ENCODE measurements at places on chromosomes 12 and 14. TPM values are rescaled to one million over a fixed set of nuclear protein-coding genes. Genes with fewer than 3 reads are reported as not detected.

DNA sequence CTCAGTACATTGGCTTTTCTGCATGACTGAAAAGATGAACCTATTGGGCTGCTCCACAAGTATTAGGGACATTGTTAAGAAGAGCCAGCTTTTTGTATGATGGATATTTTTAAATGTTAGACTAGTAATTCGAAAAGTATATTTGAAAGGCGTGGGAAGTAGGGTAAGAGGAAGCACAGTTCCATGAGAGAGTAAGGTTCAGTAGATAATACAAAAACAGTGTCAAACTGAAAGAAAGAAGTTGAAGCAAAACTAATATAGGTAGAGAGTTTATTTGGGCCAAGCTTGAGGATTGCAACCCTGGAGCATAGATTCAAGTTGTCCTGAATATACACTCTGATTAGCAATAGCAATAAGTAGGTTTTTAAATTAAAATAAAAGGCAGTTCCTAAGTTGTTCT is 193.9 kb downstream of the RASSF9 start:
- no peak for DNase-seq
- H3K4me3 ChIP-seq: no peak overlapping the region
- H3K27me3 ChIP-seq: no peaks in the 10 kb centered on the region
- H3K36me3 ChIP-seq: no peaks in the 10 kb centered on the region
- no peak overlapping the region for H3K27ac ChIP-seq
- H3K4me1 ChIP-seq: no peaks in the 10 kb centered on the region

DNA sequence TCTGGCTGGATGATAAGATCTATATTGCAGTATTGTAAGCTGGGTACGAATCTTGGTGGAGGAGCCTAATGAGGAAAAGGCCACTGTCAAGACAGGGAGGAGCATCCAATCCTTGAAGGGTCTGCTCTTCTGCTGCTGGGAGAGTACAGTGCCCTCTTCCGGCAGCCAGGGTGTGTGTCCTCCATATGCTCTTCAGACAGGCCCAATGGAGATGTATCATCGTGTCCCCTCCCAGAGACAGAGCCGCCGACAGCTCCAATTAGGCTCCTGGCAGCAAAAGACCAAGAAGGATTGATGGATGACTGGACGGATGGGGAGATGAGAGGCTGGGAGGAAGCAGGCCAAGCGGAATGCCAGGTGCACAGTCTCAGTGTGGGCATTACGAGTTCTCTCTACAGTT is 51.6 kb upstream of the PIWIL1 start:
- no peaks in the 10 kb centered on the region for H3K36me3 ChIP-seq
- no peak for DNase-seq
- no peak overlapping the region for H3K27ac ChIP-seq

GRCh38 chr12:131230340-131231031 is 276.8 kb downstream of the ADGRD1 start:
- H3K27me3 ChIP-seq: peaks cover 2% of the 10 kb centered on the region
- no peaks in the 10 kb centered on the region for H3K4me1 ChIP-seq
- no peak for DNase-seq
- H3K36me3 ChIP-seq: no peaks in the 10 kb centered on the region
- no peak overlapping the region for H3K4me3 ChIP-seq

- H3K4me3 ChIP-seq: no peak overlapping the region
- H3K4me1 ChIP-seq: no peaks in the 10 kb centered on the region
- no peak overlapping the region for H3K27ac ChIP-seq
- DNase-seq: no peak
- peaks cover 3% of the 10 kb centered on the region for H3K27me3 ChIP-seq
These were observed 155.5 kb downstream of the KIF21A start for GRCh38 chr12:39287409-39287808.

DNA sequence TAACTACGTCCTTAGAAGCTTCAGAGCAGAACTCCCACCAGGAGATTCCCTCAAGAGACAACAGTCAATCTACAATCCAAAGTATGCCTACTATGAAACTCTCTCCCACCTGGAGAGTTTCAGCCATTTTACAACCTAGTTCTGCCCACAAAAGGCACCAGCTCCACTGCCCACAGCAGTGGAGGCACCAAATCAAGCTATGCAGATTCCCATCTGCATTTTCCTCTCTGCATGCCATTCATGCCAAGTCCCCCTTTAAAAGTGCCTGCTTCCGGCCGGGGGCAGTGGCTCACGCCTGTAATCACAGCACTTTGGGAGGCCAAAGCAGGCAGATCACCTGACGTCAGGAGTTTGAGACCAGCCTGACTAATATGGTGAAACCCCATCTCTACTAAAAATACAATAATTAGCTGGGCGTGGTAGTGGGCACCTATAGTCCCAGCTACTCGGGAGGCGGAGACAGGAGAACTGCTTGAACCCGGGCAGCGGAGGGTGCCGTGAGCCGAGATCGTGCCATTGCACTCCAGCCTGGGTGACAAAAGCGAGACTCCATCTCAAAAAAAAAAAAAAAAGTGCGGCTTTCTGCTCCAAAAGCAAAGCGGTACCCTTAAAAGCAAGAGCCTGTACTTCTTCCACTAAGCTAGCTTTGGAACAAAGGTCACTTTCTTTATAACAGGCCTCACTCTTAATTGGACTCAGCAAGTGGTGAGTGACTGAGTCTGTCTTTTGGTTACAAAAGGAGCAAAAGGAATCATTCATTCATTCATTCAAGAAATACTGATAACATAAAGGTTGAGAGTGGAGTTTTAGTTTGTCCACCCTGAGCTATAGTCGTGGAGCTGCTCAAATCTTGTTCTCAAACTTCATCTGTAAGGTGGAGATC is 10.1 kb upstream of the DLGAP5 start:
- no peaks in the 10 kb centered on the region for H3K4me1 ChIP-seq
- no peak overlapping the region for H3K4me3 ChIP-seq
- no peak for DNase-seq
- H3K36me3 ChIP-seq: no peaks in the 10 kb centered on the region

SLC25A21 gene
- not detected for total RNA-seq

UNC79 gene
- not detected for total RNA-seq

- no peak overlapping the region for H3K27ac ChIP-seq
- no peaks in the 10 kb centered on the region for H3K27me3 ChIP-seq
- H3K4me1 ChIP-seq: peaks cover 7% of the 10 kb centered on the region
- no peaks in the 10 kb centered on the region for H3K36me3 ChIP-seq
- H3K4me3 ChIP-seq: no peak overlapping the region
- DNase-seq: no peak
These were observed 4.0 kb upstream of the AQP2 start for GRCh38 chr12:49946497-49946896.

RPS29 gene
- total RNA-seq: 1,124 TPM

DPPA3 gene
- not detected for total RNA-seq

SERPINA12 gene
- not detected for total RNA-seq

DNA sequence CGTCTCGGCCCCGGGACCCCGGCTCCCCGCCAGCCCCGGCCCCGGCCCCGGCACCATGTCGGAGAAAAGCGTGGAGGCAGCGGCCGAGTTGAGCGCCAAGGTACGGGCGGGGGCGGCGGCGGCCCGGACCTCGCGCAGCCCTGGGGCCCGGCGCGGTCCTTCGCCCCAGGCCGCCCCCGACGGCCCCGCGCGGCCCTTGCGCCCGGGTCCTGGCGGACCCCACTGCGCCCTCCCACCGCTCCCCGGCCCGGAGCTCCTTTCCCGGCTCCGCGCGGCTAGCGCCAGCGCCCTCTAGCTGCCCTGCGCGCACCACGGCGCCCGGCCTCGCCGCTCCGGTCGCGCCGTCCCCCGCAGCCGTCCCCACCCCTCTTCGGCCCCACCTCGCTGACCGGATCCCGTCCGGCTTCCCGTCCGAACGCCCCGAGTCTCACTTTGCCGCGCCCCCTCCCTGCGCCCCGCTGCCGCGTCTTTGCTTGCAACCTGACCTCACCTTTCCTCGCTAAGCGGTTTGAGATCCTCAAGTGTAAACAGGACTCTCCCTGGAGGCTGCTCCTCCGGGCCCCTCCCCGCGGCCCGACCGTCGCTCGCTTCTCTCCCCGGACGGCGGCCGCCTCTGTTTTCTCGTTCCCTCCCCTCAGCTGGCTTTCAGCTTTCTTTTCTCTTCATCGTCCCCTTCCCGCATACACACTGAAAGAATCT is 637 bp downstream of the PTMS start:
- peaks cover 10% of the 10 kb centered on the region for H3K27me3 ChIP-seq
- DNase-seq: peak; percentile 78
- peak overlapping the region; percentile 46 for H3K4me3 ChIP-seq
- H3K27ac ChIP-seq: no peak overlapping the region
- H3K36me3 ChIP-seq: no peaks in the 10 kb centered on the region

DNA sequence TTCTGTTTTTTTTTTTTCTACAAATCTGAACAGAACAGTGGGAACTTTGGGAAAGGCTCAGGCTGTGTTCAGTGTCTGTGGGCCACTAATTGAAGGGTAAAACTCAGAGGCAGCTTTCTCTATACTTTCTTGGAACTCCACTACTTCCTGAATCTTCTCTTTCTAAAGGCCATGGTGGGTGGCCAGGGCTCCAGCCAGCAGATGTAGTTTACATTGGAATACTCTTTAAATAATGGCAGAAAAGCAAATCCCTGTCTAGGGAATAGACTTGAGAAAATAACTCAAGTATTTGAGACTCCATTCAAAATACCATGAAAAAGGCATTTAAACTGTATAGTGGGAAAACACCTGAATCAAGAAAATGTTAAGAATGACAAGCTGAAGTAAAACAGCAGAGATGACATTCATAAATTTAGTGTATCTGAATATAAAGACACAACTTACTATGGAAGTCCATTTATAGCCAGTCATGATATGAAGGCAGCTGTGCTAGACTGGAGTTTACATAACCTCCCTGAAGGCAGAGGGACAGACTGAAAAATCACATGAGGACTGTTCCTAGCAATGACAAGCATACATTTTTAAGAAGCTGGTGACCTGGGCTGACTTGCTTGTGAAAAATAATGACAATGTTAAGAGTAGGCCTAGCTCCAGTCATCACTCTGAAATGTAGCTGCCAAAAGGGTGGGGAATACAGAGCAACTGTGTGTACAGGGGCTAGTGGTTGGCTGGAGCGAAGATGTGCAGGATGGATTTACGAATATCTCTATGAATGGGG is 168.6 kb downstream of the STXBP6 start:
- H3K4me1 ChIP-seq: no peaks in the 10 kb centered on the region
- H3K27ac ChIP-seq: no peak overlapping the region
- no peaks in the 10 kb centered on the region for H3K36me3 ChIP-seq
- DNase-seq: no peak
- H3K4me3 ChIP-seq: no peak overlapping the region
- no peaks in the 10 kb centered on the region for H3K27me3 ChIP-seq

OVCH1 gene
- total RNA-seq: not detected

DNA sequence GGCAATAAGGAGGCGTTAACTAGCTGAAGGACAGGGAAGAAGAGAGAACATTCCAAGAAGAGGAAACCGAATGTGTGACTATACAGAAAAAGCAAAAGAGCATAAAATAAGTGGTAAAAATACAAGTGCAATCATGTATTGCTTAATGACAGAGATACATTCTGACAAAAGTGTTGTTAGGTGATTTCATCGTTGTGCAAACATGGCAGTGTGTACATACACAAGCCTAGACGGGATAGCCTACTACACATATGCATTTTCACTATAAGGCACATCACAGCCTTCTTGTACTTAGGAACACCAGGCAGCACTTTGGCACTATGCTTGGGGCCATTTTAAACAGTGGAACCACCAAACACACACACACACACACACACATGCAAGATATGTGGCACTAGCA is 299.3 kb downstream of the BCAT1 start:
- H3K4me1 ChIP-seq: no peaks in the 10 kb centered on the region
- no peaks in the 10 kb centered on the region for H3K27me3 ChIP-seq
- no peaks in the 10 kb centered on the region for H3K36me3 ChIP-seq
- H3K27ac ChIP-seq: no peak overlapping the region
- DNase-seq: no peak
- no peak overlapping the region for H3K4me3 ChIP-seq

DNA sequence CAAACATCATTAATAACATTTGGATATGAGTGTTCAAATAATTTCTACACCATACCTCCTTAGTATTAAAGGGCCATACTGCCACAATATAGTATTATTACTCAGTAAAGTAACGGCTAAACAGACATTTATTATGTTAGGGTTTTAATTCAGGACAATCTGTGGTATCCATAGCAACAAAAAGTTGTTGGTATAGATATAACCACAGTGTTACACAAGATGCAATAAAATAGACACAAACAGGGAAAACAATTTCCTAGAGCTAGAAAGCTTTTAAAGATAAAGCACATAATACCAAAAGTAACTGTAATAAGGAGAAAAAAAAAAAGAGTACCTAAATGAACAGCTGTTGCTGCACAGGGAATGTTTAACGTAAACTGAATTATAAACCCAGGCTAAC is 16.1 kb downstream of the CNIH1 start:
- H3K4me3 ChIP-seq: no peak overlapping the region
- H3K27me3 ChIP-seq: no peaks in the 10 kb centered on the region
- DNase-seq: no peak
- no peak overlapping the region for H3K27ac ChIP-seq

VPS29 gene
- 94.3 TPM for total RNA-seq

GRCh38 chr12:61863811-61864210 is 396.4 kb upstream of the USP15 start:
- no peak overlapping the region for H3K27ac ChIP-seq
- no peak overlapping the region for H3K4me3 ChIP-seq
- no peaks in the 10 kb centered on the region for H3K36me3 ChIP-seq
- H3K4me1 ChIP-seq: no peaks in the 10 kb centered on the region
- no peaks in the 10 kb centered on the region for H3K27me3 ChIP-seq

DNA sequence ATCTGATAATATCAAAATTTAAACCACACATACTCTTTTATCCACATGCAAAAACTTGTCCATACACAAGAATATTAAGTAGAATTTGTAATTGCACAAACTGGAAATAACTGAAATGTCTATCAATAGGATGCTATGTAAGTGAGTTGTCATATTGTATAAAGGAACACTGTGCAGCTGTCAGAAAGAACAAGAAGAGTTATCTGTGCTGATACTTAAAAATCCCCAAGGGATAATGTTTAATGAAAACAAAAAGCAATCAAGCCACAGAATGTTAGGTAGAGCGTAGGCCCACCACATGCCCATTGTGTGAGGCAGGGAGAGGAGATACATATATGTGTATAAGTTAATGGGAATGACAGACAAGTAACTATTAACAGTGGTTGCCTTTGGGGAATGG is 25.9 kb upstream of the HIGD1C start:
- peaks cover 13% of the 10 kb centered on the region for H3K36me3 ChIP-seq

USP44 gene
- total RNA-seq: 1.8 TPM

DNA sequence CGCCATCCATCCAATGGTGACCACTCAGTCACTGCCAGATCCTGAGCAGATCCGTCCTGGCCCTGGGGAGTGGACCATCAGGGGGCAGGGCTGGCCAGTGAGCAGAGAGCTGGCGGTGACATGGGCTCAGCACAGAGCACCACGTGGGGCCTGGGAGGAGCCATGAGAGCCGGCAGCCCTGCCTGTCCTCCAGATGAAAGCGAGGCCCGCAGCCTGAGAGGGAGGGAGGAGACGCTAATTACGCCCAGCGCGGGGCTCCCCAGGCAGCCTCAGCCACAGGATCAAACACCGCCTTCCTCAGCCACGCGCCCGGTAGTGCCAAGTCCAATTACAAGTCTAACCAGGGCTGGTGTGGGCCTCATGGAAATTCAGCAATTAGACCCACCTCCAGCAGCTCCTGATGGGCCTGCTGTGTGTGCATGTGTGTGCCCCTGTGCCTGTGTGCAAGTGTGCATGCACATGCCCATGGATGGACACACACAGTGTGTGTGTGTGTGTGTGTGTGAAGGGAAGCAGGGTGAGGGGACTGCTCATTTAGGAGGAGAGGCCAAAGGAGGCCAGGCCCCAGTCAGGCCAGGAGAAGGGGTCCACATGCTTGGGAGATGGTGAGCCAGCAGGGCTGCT is 68.0 kb downstream of the KIF26A start:
- H3K4me1 ChIP-seq: no peaks in the 10 kb centered on the region
- no peaks in the 10 kb centered on the region for H3K27me3 ChIP-seq
- no peaks in the 10 kb centered on the region for H3K36me3 ChIP-seq
- no peak overlapping the region for H3K27ac ChIP-seq
- DNase-seq: no peak

All from natural killer cell (primary cell).